ENCODE measurements at places on chromosomes 11 and 22.

DNA sequence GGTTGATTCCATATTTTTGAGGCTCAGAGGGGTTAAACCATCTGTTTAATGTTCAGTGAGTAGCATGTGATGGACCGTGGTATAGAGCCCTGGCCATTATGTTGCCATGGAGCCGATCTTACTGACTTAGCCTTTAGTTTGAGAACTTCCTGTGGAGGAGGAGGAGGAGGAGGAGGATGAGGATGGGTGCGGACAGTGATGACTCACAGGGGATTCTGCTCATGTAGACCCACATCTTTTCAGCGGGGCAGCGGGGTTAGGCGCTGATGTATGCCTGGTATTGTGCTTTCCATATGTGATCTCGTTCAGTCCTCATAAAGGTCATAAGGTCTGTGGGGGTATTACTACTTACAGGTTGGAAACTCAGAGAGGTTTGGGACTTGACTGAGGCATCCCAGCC lies 13.9 kb downstream of the STX3 start:
- DNase-seq: no peak

DNA sequence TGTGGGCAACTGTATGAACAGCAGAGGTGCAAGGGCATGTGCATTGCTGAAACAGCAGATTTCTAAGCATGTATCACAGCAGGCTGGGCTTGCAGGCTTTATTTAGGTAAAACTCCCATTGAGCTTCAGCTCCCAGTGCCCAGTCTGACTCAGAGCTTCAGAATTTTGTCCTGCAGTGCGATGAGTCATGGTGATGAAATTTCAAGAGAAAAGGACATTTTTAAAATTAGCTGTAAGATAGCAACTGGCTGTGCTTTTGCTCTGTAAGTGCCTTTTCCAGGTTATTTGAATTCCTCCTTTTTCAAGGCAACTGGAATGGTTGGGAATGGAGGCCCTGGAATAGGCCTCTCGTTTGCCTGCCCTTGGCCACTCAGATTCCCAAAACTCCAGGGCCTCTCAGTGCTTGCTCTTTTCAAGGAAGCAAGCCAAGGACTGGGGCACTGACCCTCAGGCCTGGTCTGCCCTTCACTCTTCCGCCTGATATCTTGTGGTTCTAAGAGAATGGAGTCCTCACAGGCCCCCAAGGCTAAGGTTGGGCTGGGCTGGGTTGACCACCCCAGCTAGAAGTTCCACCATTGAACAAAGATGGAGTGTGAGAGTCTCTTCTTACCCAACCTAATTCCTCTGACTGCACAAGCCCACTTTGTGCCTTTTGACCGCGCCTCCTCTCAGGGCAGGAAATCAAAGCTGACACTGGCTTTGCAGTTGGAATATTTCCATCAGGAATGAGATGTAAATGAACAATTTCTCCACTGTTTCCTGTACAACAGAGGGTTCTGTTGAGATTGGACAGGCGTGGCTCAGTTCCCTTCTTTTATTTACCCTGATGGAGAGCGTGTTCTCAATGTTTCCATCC lies 59.5 kb upstream of the PRSS23 start:
- peak; percentile 88 for DNase-seq

GRCh38 chr11:73019996-73020395 lies 122.1 kb downstream of the FCHSD2 start:
- no peak for DNase-seq

DNA sequence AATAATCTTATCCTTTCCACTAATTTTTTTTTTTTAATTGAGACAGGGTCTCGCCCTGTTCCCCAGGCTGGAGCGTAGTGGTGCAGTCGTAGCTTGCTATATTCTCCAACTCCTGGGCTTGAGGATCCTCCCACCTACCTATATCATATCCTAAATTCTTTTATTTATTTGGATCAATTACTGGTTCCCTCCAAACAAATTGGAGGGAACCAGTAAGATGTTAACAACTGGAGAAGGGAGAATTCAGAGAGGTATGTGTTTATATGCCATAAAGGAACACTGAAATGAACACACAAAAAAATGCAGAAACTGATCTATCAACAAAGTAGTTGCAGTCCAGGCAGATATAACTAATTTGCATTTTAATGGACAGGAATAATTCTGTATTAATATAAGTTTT lies 63.6 kb downstream of the ATXN10 start:
- DNase-seq: no peak
